ENCODE measurements at places on chromosomes 1 and 21.

GRCh38 chr1:6343506-6344405 is 49.8 kb downstream of the ACOT7 start:
- peak; percentile 54 for DNase-seq

DNA sequence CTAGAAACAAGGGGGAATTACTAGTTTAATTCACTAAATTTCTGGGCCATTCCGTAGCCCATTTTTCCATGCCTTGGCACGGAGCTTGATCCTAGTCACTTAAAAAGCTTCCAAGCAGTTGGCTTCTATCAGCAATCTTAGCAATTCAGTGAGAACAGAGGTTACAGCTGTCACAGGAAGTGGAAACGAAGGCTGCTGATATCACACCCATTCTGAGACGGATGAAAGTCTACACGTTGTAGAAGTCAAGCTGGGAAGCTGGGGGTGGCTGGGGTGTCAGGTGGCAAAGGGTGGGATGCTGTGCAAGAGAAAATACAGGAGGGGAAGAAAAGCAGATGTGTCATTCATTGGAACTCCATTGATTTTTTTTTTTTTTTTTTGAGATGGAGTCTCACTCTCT is 11.8 kb upstream of the STMN1 start:
- DNase-seq = no peak

DNA sequence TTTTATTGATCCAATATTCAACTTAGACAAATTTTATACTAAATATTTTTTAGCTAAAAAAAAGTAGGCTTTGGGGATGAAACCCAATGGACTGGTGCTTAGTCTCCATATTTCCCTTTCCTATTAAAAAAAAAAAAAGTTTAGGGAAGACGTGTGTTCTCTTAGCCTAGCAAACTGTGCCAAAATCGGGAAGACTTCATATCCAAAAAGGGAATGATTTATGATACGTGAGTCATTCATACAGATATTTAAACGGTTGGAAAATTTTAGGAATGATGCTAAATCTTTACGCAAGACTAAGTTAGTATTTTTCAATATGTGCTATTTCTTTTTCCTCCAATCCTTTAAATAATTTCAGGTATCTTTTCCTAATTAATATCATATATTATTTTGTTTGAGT is 50.7 kb downstream of the SPATA17 start:
- DNase-seq = no peak

- peak; percentile 43 for DNase-seq
These were observed 34.8 kb downstream of the MX1 start for GRCh38 chr21:41460578-41461527.

Measured in hypothalamus (tissue), 51 donors.